GM10248 (cell line): ENCODE measurements at places on chromosomes 5 and 9.

GRCh38 chr5:136249678-136250266, 56.8 kb upstream of the SMIM32 start:
- peak; percentile 28 for DNase-seq

- DNase-seq = no peak
Measured at GRCh38 chr5:7540736-7541485, 145.0 kb downstream of the ADCY2 start.

- DNase-seq = no peak
Measured at GRCh38 chr9:99677281-99677680, 144.4 kb upstream of the NR4A3 start.

DNA sequence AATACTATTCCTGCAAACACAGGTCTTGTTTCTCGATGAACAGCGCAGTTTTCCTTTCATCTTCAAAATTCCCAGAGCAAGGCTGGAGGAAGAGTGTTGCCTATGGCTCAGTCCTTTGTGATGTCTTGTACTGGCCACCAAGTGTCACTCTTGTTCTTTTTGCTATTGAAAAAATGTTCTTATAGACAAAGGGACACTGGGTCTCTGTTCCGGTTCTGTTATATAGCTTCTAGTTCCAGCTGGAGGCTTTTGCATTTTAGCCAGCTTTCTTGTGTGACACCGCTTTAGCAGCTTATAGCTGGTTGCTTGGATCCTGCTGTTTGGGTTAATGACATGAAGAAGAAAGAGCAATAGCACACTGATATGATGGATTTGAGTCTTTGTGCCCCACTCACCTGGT, 343.7 kb upstream of the KCNN2 start:
- DNase-seq = no peak

DNA sequence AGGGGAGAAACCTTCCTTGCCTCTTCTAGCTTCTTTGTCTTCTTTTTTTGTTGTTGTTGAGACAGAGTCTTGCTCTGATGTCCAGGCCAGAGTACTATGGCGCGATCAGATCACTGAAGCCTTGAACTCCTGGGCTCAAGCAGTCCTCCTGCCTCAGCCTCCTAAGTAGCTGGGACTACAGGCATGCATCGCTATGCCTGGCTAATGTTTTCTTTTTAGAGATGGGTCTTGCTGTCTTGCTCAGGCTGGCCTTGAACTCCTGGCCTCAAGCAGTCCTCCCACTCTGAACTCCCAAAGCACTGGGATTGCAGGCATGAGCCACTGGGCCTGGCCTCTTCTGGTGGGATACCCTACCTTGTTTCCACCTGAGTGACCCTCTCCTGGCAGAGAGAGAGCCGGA, 3.4 kb upstream of the PAXX start:
- DNase-seq = no peak

DNA sequence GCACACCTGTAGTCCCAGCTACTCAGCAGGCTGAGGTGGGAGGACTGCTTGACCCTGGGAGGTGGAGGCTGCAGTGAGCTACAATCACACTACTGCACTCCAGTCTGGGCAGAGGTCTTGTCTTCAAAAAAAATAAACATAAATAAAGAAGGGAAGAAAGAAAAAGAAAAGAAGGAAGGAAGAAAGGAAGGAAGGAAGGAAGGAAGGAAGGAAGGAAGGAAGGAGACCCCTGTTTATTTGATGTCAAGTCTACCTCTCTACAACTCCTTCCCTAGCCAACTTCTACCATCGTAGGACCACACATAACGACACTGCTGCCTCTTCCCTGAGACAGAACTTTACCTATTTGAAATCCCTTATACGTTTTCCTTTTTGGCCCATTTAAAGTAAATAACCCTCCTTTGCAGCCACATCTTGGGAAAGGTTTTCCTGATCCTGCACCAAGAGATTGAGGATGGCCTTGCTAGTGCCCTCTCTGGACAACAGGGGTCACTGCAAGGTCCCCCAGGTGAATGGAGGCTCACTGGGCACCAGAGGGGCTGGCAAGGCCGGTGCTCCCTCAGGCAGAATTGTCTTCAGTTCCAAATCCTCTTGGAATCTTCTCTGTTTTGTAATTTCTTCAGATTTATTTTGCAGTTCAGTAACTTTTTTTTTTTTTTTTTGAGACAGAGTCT, 10.5 kb downstream of the RPS14 start:
- DNase-seq = no peak

GRCh38 chr5:73415617-73416016, 33.0 kb downstream of the FOXD1 start:
- DNase-seq = no peak

DNA sequence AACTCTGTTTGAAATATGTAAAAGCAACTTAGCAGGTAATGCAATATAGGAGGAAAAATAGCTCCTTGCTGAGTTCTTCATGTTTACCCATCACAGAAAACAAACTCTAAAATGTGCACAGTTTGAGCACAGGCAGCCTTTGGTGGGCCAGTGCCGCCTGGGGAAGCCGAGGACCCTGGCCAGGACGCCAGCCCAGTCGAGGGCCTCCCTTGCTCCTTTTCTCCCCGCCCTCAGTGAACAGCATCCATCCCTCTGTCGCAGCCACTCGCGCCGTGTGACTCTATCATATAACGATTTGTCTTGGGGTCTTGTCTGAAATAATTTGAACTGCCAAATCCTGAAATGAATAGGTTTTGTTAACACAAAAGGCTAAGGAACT, 286.7 kb upstream of the IRX4 start:
- no peak for DNase-seq

- DNase-seq = no peak
Measured at GRCh38 chr5:36162810-36163486, 11.0 kb downstream of the SKP2 start.

DNA sequence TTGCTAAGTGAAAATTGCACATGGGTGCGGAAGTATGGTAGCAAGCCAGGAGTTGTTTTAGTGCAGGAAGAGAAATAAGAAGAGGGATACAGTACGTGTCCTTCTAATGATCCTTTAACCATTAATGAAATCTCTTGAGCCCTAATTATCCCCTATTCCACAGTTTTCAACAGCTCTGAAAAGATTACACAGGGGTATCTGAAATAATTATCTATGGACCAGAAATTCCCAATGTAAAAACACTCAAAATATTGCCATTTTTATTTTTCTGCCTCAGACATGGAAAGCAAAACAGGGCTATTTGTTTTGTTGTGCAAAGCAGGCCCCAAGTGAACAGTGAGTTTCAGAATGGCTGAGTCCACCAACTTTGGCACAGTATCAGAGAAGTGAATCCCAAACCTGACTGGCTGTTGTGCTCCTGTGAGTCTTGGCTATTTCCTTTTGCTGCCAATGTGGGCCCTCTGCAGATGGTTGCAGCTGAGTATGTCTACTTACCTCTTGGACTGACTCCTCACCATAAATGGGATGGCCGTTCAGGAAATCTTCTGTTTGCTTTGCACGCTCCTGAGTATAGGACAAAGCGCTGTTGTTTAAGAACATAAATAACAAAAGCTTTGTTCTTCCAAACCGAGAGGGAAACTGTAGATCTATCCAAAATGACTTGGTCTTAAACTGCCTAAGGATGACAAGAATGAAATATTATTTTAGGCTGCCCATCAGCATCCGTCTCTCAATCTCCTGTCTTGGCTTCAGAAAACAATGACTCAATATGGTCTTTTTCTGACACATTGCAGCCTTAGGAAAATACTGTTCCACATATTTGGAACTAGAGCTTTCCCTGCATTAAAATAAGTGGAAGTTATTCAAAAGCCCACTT, 204.1 kb downstream of the DEPDC1B start:
- no peak for DNase-seq

DNA sequence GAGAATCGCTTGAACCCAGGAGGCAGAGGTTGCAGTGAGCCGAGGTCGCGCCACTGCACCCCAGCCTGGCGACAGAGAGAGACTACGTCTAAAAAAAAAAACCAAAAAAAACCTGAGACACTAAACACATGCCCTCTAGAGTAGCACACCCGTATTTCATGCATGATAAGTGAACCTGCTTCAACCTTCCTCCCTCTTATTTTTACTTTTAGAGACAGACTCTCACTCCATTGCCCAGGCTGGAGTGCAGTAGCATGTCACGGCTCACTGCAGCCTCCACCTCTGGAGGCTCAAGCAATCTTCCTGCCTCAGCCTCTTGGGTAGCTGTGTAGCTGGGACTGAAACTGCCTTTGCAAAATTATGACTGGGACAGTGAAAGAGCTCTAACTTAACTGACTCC, 17.6 kb upstream of the NANS start:
- no peak for DNase-seq

DNA sequence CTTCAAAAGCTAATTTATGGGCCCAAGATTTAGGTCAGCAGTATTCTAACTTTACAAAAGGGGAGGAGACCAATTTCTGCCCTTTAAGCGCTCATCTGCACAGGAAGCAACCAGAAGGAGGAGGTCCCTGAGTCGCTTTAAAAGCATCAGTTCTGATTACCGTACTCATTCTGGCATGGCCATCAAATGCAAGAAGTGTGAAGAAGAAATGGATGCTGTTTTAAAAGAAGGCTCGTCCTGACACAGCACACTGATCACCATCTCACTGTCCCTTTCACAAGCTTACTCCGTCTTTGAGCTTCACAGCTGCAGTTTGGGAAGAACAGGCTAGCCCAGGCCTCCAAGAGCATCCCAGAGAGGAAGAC, 17.5 kb downstream of the ZNF608 start:
- no peak for DNase-seq

GRCh38 chr5:113776832-113777525, 263.5 kb downstream of the YTHDC2 start:
- DNase-seq = no peak

GRCh38 chr9:14434971-14435718, 121.2 kb upstream of the NFIB start:
- DNase-seq = no peak

DNA sequence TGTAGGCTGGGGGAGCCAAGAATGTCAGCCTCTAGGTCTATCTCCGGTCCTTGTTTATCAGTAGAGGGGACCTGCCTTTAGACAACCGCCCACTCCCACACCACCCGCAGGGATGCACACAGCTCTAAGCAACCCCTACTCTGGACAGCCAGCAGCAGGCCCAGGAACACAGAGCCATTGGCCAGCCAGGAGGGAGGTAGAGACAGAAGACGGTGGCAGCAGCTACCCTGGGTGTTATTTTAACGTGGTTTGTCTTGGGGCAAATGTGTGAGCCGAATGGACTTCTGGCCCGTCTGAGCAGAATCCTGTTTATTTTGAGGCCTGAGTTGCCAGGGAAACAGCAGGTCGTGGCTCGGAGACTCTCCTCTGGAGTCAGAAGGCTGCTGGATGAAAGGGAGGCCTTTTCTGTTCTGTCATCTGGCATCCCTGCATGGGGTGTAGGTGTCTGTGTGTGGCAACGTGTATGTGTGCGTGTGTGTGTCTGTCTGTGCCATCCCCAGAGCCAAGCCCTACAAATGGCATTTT, 382 bp upstream of the FGF1 start:
- no peak for DNase-seq

DNA sequence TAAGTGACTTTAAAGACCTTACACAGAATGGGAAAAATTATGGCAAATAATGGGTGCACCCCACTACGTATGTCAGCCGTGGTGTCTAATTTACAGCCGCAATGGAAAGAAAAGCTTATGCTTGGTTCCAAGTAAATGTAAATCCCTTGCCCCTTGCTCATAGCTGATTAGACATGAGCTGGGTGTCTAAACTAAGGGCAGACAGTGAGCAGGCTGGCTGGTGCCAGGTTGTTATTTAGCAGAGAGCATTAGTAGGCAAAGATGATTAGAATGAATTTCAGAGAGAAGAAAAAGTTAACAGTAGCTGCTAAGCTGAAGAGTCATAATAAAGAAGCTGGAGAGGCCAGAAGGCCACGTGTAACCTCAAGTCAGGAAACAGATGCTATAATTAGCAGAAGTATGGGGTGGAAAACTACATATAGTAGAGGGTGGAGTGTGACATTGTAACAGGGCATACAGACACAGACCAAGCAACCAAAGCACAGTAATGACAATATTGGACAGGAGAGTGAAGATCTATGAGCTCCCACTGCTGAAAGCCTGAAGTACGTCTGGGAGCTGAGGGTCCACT, 257.7 kb downstream of the MCTP1 start:
- no peak for DNase-seq

GRCh38 chr9:128499920-128500319, 4.6 kb upstream of the GLE1 start:
- no peak for DNase-seq

DNA sequence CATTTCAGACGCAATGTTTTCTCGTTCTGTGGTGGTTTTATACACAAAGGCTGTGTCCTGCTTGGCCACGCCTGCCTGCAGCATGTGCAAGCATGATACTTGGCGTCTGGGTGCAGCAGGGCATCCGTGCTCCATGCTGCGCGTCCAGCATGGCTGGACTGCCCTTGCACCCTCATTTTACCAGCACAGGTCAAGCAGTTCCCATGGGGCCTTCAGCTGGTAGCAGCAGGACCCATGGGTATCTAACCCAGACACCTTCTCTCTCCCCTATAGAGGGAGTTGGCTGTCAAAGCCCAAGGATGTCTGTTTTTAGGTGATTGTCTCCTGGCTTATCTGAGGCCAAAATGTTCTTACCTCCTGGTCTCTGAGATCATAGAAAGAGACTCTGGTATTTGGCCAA, 158.3 kb upstream of the PITX1 start:
- DNase-seq = no peak
